ENCODE measurements at places on chromosomes 11 and 22.
A peak's percentile ranks its signal among the peaks of the same experiment; 100 is the strongest.

- no peak for DNase-seq
These were observed 105.2 kb upstream of the SYT13 start for GRCh38 chr11:45391168-45391850.

GRCh38 chr22:49468487-49469198, 359.0 kb downstream of the BRD1 start:
- no peak for DNase-seq

- DNase-seq = no peak
These were observed 13.0 kb downstream of the SPATA19 start for GRCh38 chr11:133832096-133832990.

GRCh38 chr11:118908901-118909618, 16.7 kb downstream of the BCL9L start:
- no peak for DNase-seq

GRCh38 chr22:40033586-40034380, 39.0 kb downstream of the FAM83F start:
- peak; percentile 13 for DNase-seq

- DNase-seq = no peak
These were observed 150.2 kb upstream of the ARHGAP20 start for GRCh38 chr11:110862407-110862806.

- DNase-seq = no peak
These were observed 1.4 kb downstream of the ARHGAP20 start for GRCh38 chr11:110710628-110711381.

DNA sequence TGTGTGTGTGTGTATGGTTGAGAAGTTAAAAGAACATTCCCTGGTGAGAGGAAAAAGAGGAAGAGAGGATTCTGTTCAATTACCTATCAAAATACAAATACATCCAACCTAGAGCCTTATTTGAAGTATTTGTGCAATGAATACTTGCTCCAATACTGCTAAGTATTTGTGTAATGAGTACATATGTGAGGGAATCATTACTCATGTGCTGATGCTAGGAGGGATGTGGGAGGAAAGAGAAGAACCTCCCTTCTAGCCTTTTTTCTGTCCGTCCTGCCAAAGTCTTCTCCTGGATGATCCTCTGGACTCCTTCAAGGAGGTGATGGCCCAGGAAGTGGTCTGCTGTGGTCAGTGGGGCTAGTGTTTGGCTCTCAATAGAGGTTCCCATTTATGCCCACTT, 36.0 kb upstream of the ACCSL start:
- no peak for DNase-seq

DNA sequence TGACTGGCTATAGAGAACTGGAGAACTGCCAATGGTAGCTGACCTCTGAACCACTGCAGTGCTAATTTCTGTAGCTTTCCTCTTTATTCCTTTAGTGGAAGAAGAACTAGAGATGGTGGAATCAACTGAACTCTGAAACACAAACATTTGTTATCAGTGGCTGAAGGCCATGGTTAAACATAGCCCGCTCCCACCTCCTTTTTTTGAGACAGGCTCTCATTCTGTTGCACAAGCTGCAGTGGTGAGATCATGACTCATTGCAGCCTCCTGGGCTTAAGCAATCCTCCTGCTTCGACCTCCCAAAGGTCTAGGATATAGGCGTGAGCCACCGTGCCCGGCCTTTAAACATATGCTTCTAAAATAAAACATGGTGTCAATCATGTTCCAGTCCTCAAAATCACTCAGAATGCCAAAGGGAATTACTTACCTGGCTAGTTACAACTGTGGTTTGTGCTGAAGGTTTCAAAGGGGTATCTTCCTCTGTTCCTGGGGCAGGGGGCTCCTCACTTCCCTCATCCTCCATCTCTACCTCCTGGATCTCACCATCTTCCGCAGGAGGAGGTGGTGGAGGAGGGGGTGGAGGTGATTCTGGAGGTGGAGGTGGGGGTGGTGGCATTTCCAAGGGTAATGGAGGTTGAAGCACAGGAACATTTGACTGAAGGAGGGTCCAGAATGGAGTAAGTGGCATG, 9.0 kb upstream of the AGBL2 start:
- DNase-seq = no peak

GRCh38 chr11:30543066-30543465, 43.1 kb downstream of the MPPED2 start:
- DNase-seq = no peak

DNA sequence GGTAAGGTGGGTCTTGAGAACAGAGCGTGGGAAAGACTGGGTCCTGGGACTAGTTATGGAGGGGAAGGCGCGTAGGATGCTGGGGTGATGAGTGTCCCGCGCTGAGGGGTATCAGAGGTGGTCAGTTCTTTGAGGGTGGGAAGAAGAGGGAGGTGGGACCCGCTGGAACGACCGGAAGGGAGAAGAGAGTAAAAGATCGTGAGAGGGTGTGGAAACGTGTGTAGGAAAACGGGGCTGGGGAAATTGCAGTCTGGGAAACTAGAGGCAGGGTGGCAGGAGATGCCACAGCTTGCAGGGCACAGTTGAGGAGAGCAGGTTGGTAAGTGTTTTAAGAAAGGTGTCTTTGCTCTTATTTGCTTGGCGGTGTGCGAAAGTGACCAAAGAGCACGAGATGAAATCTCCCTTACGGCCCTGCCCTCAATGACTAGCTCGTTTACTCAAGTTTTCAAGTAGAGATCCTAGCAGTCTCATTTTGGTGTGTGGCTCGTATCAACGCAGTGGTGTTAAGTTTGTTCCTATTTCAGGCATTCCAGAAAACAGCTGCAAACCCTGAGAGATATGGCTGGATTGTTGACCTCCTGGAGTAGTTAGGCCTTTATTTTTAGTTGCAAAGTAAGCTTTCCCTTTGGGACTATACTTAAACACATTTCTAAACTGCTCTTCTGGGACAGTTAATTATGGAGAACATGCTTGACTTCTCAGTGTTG, 615 bp downstream of the STT3A start:
- DNase-seq = no peak

DNA sequence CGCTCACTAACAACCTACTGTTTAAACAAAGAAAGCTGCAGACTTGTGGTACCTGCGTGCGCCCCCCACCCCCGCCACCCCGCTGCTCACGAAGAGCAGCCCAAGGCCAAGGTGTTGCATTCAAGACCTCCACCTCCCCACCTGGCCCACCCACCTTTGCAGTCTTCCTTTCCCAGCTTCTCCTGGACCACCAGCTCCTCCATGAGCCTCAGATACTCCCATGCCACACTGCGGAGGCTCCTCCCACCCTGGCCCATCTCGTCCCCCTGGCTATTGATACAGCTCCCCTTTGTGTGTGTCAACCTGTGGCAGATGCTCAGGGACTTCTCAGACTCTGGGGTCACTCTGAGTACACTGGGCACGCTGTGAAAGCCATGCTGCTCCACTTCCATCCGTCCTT, 3.9 kb downstream of the CDPF1 start:
- DNase-seq = no peak

- no peak for DNase-seq
These were observed 43.2 kb downstream of the PIK3C2A start for GRCh38 chr11:17164361-17165246.
